ENCODE measurements at places on chromosomes 1 and 21. TPM values are rescaled to one million over a fixed set of nuclear protein-coding genes. Genes with fewer than 3 reads are reported as not detected.

The F11R gene
- 30.2 TPM for total RNA-seq

The TCP10L gene
- 0.93 TPM for total RNA-seq

The ROR1 gene
- 0.27 TPM for total RNA-seq

The FAM76A gene
- total RNA-seq = 19.5 TPM

The ZMYM1 gene
- 19.1 TPM for total RNA-seq

The AIRE gene
- not detected for total RNA-seq

The ASPM gene
- total RNA-seq = 1.9 TPM

- no peak overlapping the region for H3K27ac ChIP-seq
- H3K4me1 ChIP-seq = peaks cover 7% of the 10 kb centered on the region
- H3K27me3 ChIP-seq = no peaks in the 10 kb centered on the region
- no peaks in the 10 kb centered on the region for H3K36me3 ChIP-seq
- H3K4me3 ChIP-seq = no peak overlapping the region
- no peak for DNase-seq
Observed at GRCh38 chr21:14547834-14548513, 1.9 kb upstream of the SAMSN1 start.

DNA sequence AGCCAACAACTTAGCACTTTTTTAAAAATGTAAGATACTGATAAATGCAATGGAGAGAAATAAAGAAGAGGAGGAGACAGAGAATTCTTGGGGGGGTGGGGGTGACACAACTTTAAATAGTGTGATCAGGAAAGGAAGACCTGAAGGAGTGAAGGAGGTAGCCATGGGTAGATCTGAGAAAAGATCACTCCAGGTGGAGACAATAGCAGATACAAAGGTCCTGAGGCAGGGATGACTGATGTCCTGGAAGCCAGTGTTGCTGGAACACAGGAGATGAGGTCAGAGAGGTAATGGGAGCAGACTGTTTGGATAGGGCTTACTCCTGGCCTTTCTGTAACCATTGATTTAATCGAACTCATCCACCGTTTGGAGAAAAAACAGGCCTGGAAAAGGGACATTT is 24.6 kb upstream of the TRABD2B start:
- no peaks in the 10 kb centered on the region for H3K36me3 ChIP-seq
- H3K27ac ChIP-seq = no peak overlapping the region
- H3K27me3 ChIP-seq = no peaks in the 10 kb centered on the region
- no peaks in the 10 kb centered on the region for H3K4me1 ChIP-seq
- no peak for DNase-seq

- no peak overlapping the region for H3K4me3 ChIP-seq
- no peak for DNase-seq
- peaks cover under 1% of the 10 kb centered on the region for H3K4me1 ChIP-seq
Observed at GRCh38 chr1:108826081-108826635, 30.7 kb downstream of the AKNAD1 start.

GRCh38 chr1:205236526-205236925 is 8.8 kb downstream of the TMCC2 start:
- H3K36me3 ChIP-seq = no peaks in the 10 kb centered on the region
- H3K27me3 ChIP-seq = peaks cover 2% of the 10 kb centered on the region
- no peak for DNase-seq
- H3K4me1 ChIP-seq = no peaks in the 10 kb centered on the region
- no peak overlapping the region for H3K27ac ChIP-seq

DNA sequence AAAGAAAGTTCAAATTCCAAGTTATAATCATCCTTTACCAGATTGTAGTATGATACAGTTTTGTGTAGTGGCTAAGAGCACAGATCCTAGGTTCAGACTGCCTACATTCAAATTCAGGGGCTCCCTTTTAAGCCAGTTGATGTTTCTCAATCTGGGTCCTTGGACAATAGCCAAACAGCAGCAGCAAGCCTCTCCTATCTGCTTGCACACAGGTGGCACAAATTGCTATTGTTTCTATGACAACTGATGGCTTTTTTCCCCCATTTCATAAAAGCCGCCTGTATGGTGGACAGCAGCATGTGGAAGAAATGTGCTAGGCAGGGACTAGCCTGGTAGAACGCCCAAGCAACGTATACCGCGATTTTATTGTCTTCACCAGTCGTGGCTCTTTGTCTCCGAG is 76.5 kb downstream of the S1PR1 start:
- H3K36me3 ChIP-seq = no peaks in the 10 kb centered on the region
- H3K27ac ChIP-seq = no peak overlapping the region
- H3K4me3 ChIP-seq = no peak overlapping the region
- no peaks in the 10 kb centered on the region for H3K27me3 ChIP-seq

DNA sequence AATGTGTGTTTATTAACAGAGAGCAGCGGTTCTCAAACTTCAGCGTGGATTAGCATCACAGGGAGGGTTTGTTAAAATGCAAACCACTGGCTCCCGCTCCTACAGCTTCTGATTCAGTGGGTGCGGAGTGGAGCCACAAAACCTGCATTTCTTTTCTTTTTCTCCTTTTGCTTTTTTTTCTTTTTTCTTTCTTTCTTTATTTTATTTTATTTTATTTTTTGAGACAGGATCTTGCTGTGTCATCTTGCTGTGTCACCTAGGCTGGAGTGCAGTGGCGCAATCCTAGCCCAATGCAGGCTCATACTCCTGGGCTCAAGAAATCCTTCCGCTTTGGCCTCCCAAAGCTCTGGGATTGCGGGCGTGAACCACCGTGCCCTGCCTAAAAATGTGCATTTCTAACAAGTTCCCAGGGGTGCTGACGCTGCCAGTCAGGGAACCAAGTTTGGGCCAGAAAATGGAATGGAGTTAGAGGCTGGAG is 20.9 kb upstream of the SLC1A7 start:
- H3K36me3 ChIP-seq = no peaks in the 10 kb centered on the region
- H3K27ac ChIP-seq = no peak overlapping the region
- H3K27me3 ChIP-seq = no peaks in the 10 kb centered on the region
- DNase-seq = no peak
- no peak overlapping the region for H3K4me3 ChIP-seq
- no peaks in the 10 kb centered on the region for H3K4me1 ChIP-seq

DNA sequence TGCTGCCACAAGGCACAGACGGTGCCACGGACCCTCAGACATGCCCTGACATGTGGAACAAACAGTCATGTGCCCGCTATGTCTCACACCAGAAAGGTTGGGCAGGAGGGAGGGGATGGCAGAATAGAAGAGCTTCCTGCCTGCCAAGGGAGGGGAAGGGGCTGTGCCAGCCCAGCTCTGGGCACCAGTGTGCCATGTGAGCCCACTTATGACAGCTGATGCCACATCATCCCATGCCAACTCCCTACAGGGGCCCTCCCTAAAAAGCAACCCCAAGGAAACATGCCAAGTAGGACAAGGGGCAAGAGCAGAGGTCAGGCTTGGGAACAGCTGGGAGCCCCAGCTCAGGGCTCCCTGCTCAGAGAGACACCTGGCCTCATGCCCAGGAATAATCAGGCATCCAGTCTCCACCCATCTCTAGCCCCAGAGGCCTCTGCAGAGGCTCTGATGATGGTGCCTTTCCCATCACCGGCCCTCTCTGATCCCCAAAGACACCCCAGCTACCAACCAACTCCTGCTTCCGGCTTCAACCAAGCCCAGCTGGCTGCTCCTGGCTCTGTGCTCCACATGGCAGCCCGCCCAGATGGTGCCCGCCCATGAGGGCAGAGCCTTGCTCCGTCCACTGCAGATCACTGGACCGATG is 10.3 kb downstream of the ADGRB2 start:
- no peak for DNase-seq
- no peak overlapping the region for H3K4me3 ChIP-seq
- no peak overlapping the region for H3K27ac ChIP-seq
- no peaks in the 10 kb centered on the region for H3K27me3 ChIP-seq
- peaks cover 42% of the 10 kb centered on the region for H3K4me1 ChIP-seq

GRCh38 chr1:221200464-221200863 is 321.2 kb downstream of the HLX start:
- H3K27ac ChIP-seq = no peak overlapping the region
- H3K27me3 ChIP-seq = no peaks in the 10 kb centered on the region
- no peaks in the 10 kb centered on the region for H3K36me3 ChIP-seq
- no peak overlapping the region for H3K4me3 ChIP-seq
- no peaks in the 10 kb centered on the region for H3K4me1 ChIP-seq

DNA sequence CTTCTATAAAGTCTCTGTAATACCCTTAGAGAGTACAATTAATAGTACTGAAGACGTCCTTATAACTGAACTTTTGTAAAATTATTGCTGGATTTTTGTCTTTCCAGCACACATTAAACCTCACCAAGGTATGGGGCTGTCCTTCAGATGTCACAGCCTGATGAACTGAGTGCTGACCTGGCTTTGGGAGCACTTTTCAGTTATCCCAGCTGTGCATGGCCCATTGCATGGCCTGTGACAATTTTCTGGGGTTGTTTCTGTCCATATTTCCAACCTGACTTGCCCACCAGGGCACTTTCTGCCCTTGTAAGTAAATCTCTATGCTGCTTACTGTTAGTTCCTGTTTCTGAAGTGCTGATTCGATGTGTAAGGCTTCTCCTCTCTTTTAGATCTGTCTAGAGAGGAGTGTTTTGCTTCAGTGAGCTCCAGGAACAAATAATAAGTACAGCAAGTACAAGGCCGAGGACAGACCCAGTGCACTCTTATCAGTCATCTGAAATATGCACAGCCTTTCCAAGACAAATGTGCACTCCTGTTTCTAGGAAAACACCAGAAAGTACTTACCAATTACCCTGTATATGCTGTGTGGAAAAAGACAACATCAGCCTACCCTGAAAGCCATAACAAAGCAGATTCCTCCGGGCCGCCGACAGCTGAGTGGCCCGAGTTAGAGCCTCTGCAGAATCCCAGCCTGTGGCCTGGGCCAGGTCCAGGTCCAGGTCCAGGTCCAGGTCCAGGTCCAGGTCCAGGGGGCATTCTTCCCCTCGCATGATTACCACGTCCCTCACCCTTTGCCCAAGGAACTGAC is 121.7 kb downstream of the DHRS3 start:
- no peaks in the 10 kb centered on the region for H3K4me1 ChIP-seq
- no peak for DNase-seq
- H3K36me3 ChIP-seq = peaks cover 13% of the 10 kb centered on the region
- no peak overlapping the region for H3K4me3 ChIP-seq
- no peaks in the 10 kb centered on the region for H3K27me3 ChIP-seq

GRCh38 chr1:215529571-215529970 is 37.5 kb upstream of the KCTD3 start:
- H3K27me3 ChIP-seq = no peaks in the 10 kb centered on the region
- H3K4me3 ChIP-seq = no peak overlapping the region
- H3K36me3 ChIP-seq = no peaks in the 10 kb centered on the region
- no peaks in the 10 kb centered on the region for H3K4me1 ChIP-seq
- H3K27ac ChIP-seq = no peak overlapping the region

- no peak overlapping the region for H3K4me3 ChIP-seq
- DNase-seq = no peak
- H3K36me3 ChIP-seq = peaks cover 86% of the 10 kb centered on the region
- H3K4me1 ChIP-seq = no peaks in the 10 kb centered on the region
- no peaks in the 10 kb centered on the region for H3K27me3 ChIP-seq
- no peak overlapping the region for H3K27ac ChIP-seq
Observed at GRCh38 chr21:31696424-31696823, 35.5 kb downstream of the SCAF4 start.

DNA sequence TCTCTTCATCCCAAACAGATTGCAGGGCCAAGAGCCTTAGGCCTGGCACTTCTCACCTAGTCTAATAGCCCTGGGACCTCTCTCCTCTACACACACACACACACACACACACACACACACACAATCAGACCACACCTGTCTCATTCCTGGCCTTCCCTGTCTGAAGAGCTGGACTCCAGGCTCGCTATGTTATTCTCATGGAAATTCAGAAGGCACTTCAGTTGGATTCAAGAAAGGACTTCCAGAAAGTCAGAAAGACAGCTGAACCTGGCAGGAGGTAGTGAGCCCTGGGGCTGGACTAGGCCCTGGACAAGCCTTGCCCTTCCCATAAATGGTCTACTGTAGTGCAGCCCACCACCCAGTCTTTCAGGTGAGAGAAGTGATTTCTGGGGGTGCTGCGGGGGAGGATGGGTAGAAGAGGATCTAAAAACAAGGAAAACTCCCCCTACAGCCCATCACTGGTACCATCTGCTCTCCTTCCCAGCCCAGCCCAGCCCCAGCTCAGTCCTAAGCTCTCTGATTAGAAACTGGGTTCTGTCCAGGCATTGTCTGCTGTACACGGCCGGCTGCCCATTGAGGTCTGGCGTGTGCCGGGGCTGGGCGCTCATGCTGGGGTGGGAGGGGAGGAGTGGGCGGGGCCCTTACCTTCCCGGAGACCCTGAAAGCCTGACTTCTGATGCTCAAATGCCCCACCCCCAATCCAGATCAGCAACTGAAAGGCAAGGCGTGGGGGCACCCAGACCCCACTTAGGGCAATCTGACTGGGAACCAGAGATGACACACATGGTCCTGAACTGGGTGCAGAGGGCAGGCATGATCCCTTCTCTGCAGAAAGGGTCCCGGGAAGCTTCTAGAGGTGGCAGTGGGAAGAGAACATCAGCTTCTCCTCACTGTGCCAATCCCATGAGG is 2.5 kb downstream of the KIF21B start:
- no peaks in the 10 kb centered on the region for H3K36me3 ChIP-seq
- peak overlapping the region; percentile 68 for H3K4me3 ChIP-seq
- no peaks in the 10 kb centered on the region for H3K27me3 ChIP-seq
- peaks cover 86% of the 10 kb centered on the region for H3K4me1 ChIP-seq
- DNase-seq = no peak

DNA sequence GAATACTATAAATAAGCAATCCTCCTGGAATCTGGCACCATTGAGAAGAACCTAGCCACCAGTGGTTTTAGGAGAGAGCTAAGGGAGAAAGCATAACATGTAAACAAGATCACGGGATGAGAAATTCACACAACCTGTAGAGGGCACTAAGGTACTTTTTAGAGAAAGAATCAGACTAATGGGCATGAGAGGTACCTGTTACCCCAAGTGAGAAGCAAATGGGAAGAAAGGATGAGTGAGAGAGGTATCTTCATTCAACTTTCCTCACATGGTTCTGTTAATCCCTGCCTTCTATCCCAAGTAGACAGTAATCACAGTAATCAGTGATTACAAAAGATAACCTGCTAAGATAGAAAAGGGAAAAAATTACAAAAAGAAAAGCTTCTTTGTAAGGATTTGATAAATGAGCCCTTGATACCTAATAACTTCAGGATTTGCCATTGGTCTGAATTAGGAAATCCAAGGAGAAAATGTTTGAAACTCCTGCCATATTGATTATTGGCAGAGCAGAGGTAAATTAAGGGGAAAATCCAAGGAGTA is 251.1 kb upstream of the ADGRL2 start:
- H3K4me1 ChIP-seq = no peaks in the 10 kb centered on the region
- no peak overlapping the region for H3K27ac ChIP-seq
- no peaks in the 10 kb centered on the region for H3K36me3 ChIP-seq

DNA sequence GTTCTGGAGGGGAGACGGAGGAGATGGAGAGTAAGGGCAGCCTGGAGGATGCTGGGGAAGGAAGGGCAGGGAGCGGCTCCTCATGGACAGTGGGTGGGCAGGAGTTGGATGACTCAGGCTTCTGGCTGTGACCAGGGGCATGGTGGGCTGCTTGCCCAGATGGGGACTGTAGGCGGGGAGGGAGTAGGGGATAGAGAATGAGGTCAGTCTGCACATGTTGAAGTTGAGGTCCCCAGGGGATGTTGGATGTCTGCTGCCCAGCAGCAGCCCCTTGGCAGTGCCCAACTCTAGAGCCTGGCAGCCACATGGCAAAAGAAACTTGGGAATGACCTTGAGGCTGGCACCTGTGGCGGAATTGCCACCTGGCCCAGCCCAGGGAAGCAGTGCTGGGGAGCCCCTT is 6.4 kb downstream of the SELENON start:
- no peak for DNase-seq
- H3K36me3 ChIP-seq = no peaks in the 10 kb centered on the region
- no peak overlapping the region for H3K4me3 ChIP-seq
- no peaks in the 10 kb centered on the region for H3K27me3 ChIP-seq
- peaks cover 15% of the 10 kb centered on the region for H3K4me1 ChIP-seq

- peak overlapping the region; percentile 91 for H3K27ac ChIP-seq
- H3K36me3 ChIP-seq = no peaks in the 10 kb centered on the region
- no peaks in the 10 kb centered on the region for H3K27me3 ChIP-seq
- no peak for DNase-seq
- H3K4me3 ChIP-seq = no peak overlapping the region
- peaks cover 17% of the 10 kb centered on the region for H3K4me1 ChIP-seq
Observed at GRCh38 chr1:207750631-207751305, 1.1 kb upstream of the CD46 start.

Measured in natural killer cell (primary cell).